ENCODE measurements at places on chromosomes 6 and 20.
A peak's percentile ranks its signal among the peaks of the same experiment; 100 is the strongest.

GRCh38 chr6:102549221-102549874 is 1155.8 kb downstream of the GRIK2 start:
- DNase-seq = no peak

- peak; percentile 26 for DNase-seq
These were observed 82.6 kb upstream of the PREP start for GRCh38 chr6:105485456-105485855.

DNA sequence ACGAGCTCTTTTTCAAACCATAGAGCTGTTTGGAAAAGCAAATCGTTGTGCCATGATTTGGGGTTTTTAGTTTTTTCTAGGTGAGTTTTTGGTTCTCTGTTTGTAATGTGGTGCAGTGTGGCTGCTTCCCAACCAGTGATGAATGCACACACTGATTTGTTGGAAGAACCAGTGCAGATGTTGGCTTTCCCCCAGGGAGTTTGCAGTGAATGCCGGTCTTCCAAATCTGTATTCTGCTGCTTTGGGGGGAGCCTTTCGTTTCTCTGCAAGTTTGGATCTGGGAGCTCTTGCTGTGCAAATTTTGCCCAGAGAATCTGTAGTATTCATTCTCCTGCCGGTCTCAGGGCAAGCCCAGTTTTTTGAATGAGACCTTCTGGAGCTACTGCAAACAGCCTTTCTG is 14.5 kb downstream of the HECA start:
- no peak for DNase-seq

DNA sequence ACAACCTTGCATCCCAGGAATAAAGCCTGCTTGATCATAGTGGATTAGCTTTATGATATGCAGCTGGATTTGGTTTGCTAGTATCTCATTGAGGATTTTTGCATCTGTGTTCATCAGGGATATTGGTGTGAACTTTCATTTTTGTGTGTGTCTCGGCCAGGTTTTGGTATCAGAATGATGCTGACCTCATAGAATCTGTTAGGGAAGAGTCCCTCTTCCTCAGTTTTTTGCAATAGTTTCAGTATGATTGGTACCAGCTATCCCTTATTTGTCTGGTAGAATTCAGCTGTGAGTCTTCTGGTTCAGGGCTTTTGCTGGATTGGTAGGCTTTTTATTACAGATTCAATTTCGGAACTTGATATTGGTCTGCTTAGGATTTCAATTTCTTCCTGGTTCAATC is 132.5 kb downstream of the ZFAND3 start:
- no peak for DNase-seq

DNA sequence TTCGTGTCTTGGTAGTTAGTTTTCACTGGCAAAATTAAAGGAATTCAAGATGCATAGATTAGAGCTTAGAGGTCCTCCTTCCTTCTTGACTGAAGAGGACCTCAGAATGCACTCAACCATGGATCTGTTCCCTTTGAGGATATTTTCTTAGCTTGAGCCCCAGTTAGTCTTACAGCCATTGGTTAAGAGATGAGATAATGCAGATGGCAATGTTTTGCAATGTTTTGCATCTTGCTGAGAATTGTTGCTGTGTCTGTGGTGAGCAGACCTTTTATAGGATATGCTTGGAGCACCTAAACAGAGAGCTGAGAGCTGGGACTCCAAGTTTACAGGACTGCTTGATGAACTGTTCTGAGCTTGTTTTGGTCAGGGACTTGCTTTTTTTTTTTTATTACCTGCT is 107.5 kb downstream of the TMEM170B start:
- DNase-seq = no peak

DNA sequence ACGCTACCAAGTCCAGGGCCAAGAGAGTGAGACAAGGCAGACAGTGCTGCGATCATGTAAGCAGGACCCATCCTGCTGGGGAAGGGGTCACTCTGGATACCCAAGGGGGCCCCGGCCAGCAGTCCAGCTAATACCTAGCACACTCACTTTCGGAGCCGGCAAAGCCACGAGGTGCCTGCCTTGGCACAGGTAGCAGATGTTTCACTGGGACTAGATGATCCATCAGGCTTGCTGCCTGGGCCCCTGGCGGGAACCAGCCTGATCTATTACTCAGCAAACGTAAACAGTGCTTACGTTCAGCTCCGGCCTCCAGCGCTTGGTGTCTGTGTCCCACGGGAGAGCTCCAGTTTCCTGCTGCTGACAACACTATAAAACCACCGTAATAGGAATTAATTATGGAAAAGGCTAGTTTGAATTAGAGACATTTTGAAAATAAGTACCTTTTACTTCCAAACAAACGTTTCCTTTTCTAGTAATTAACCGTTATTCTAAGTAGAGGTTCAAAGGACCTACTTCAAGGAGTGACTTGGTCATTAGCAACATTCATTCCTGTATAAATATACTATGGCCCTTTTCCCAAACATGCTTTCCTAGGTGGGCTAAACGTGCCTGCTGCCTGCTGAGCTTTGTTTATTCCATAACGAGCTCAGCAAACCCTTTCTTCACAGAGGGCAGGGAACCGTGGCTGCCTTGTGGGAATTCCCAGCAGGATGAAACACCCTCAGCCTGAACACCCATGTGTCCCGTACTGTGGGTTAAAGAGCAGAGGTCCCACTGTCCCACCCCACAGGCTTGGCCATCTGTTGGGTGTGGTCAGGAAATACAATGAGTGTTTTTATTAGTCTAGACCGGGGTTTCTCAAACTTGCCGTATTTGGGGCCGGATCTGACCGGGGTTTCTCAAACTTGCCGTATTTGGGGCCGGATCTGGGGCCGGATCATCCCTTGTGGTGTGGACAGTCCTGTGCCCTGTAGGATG is 18.4 kb downstream of the SLC22A23 start:
- DNase-seq = peak; percentile 44

DNA sequence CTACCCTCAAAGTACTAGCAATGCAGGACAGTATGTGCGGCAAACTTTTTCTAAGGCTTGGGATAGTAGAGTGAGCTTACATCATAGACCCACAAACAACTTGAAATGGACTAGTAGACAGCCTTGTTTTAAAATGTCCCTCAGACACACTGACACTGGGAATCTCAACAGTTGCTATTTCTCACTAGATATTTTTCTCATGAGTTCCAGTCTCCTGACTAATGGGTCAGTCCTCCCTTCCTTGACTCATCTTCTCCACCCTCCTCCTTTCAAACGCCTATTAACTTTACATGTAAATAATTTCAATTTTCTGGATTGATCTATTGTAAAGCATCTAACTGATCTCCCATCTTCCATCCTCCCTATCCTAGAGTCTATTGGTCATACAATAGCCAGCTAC is 308.3 kb upstream of the PREP start:
- DNase-seq = no peak

DNA sequence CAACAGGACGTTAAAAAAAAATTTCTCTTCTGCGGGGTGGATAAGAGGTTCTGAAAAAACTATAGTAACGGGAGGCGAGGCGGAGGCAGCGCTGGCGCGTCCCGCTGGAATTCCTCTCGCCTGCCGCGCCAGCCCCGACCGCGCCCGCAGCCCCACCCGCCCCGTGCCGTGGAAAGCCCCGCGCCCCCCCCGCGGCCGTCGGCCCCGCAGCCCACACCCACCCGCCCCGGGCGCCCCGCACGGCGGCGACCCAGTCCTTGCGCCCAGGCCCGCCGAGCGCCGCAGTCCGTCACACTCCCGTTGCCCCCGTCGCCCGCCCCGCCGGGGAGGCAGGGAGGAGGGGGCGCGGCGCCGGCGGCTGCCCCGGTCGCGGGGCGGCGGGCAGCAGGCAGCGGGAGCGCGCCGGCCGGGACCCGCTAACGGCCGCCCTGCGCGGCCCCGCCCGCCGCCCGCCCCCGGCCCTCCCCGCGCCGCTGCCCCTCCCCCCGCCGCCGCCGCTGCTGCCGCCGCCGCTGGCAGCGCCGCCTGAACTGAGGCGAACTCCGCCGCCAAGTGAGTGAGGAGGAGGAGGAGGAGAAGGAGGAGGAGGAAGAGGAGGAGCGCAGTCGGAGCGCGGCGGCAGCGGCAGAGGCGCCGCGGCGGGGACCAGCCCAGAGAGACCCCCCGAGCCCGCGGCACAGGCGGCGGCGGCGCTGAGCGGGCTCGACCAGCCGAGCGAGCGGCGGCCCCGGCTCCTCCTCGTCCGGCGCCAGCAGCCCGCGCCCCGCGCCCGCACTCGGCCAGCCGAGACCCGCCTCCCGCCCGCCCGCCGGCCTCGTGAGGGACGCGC is at the start of gene QKI:
Gene QKI (plus strand): TSS at position 602 of the 829 bp plus-strand sequence. CDS start 476 bp downstream, outside the sequence.
- DNase-seq = peak; percentile 42

- no peak for DNase-seq
These were observed 53.7 kb downstream of the PPP1R16B start for GRCh38 chr20:38859070-38859690.

- DNase-seq = no peak
These were observed 42.3 kb downstream of the YTHDF1 start for GRCh38 chr20:63173552-63174191.

- DNase-seq = no peak
These were observed 80.5 kb upstream of the TPD52L1 start for GRCh38 chr6:125073071-125073470.

- DNase-seq = no peak
These were observed 59.1 kb downstream of the FOXA2 start for GRCh38 chr20:22525069-22525820.

DNA sequence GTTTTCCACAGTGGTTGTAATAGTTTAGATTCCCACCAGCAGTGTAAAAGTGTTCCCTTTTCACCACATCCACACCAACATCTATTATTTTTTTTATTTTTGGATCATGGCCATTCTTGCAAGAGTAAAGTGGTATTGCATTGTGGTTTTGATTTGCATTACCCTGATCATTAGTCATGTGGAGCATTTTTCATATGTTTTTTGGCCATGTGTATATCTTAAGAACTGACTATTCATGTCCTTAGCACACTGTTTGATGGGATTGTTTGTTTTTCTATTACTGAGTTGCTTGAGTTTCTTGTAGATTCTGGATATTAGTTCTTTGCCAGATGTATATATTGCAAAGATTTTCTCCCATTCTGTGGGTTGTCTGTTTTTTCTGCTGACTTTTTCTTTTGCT is 820.1 kb downstream of the TENT5A start:
- DNase-seq = no peak

- DNase-seq = no peak
These were observed 448 bp upstream of the RNF114 start for GRCh38 chr20:49935746-49936152.

GRCh38 chr6:104484626-104485025 is 375.1 kb downstream of the HACE1 start:
- DNase-seq = no peak

DNA sequence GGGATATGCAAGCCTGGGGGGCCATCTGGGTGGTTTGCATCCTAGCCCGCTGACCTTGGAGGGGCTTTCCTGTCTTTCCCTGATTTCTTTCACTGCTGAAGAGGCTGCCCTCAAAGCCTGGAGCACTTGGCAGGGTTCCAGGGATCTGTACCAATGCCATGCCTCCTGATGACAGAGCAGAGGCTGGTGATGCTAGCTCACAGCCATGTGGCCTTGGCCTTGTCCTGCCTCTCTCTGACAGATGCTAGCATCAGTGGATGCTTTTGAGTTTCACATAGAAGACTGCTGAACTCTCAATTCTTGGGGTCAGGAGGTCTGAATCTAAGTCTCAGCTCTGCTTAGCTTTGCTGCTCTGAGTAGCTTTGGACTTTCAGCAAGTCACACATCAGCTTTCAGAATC is 21.9 kb upstream of the RREB1 start:
- no peak for DNase-seq

DNA sequence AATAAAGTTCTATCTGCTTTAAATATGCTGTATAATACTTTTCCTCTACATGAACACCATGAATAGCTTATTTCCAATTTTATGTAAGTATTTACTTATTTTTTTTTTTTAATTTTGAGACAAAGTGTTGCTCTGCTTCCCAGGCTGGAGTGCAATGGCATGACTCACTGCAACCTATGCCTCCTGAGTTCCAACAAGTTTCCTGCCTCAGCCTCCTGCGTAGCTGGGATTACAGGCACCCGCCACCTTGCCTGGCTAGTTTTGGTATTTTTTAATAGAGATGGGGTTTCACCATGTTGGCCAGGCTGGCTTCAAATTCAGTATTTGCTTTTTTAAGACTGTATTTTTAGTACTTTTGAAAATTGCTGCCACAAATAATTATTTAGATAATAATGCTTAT is 1365.9 kb downstream of the GRIK2 start:
- no peak for DNase-seq
